ENCODE measurements at places on chromosomes 4 and X.

GRCh38 chr4:177301126-177301639 is 8.5 kb upstream of the NEIL3 start:
- DNase-seq = no peak

DNA sequence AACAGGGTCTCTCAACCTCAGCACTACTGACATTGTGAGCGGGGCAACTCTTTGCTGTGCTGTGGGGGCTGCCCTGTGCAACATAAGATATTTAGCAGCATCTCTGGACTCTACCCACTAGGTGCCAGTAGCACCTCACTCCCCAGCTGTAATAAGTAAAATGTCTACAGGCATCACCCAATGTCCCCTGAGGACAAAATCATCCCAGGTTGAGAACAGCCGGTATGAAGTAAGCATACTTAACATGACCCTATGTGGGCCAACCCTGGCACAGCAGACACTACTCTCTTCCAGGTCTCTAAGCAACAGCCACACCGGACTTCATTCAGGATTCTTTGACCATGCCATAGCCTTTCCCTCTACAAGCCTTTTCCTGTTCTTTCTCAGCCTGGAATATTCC is 10.5 kb upstream of the MGST2 start:
- DNase-seq = no peak

- no peak for DNase-seq
Measured at GRCh38 chrX:53013291-53013690, 35.3 kb upstream of the GPR173 start.

GRCh38 chrX:11733614-11734013 is 24.4 kb upstream of the MSL3 start:
- DNase-seq = no peak

GRCh38 chr4:88859191-88859812 is 161.7 kb upstream of the NAP1L5 start:
- no peak for DNase-seq

GRCh38 chrX:12973561-12974304 is 1.2 kb upstream of the TMSB4X start:
- no peak for DNase-seq

GRCh38 chr4:70533791-70534190 is 15.4 kb downstream of the AMTN start:
- no peak for DNase-seq

DNA sequence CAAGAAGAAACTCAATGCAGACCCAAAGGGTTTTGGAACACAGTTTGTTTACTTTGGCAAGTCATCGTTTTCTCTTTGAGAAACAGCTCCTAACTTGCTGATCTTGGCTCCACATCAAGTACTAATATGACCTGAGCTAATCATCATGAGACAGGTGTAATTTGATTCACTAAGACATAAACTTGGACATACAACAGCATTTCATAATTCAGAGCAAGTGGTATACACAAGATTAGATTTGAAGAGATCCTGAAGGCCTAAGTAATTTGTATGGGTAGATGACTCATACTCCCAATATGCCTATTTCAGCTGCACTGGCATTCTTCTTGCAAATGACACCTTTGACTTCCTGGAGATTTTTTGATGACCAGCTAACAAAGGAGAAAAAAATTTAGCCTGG is 1521.7 kb downstream of the RPA4 start:
- DNase-seq = no peak

GRCh38 chr4:55284331-55284730 is 61.7 kb upstream of the SRD5A3 start:
- no peak for DNase-seq

- DNase-seq = no peak
Measured at GRCh38 chrX:47311932-47312774, 58.2 kb upstream of the ZNF157 start.

DNA sequence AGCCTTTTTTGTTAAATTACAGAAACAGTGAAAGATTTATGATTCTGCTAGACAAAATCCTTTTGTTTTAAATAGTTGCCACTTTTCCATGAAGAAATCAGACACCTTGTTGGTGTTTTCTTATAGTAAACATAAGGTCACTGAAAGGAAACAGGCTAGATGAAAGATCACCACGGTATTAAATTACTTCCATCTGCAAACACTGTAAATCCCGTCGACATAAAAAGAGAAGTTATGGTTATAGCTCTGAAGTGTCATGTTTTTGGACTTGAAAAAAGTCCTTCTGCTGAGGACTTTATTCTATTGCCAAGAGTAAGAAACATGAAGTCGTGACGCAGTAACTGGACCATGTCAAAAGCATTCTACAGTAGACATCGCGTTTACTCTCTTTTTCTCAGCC is 567.6 kb upstream of the SLIT2 start:
- DNase-seq = no peak

DNA sequence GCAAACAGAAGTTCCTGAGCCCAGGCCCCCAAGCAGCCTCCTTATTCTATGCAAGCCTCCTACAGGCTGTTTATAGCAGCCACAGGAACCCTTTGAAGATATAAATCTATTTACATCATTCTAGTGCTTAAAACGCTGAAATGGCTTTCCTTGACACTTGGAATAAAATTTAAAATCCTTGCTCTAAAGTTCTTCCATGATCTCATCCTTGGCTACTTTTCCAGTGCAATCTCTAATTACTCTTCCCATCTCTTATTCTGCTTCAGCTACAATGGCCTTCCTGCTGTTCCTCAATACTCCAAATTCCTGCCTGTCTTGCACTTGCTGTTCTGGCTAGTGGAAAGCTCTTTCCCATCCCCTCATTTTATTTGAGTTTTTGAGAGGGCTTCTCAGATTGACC is 634.2 kb upstream of the NR3C2 start:
- DNase-seq = no peak

DNA sequence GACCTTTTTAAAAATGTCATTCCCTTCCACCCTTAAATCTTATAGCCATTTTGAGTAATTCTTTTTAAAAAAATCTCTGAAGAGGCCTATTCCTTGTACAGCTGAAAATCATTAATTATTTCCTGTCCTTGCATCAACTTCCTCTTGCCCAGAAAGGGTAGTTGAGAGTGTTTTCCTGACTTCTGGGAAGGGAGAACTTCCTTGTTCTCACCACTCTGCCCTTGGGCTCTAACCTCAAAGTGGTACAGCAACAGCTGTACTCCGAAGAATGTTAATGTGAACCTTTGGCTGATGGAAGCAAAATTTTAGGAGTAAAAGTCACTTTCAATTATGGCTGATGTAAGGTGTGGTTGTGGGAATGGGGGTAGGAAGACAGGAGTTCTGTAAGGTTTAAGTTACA is 15.1 kb upstream of the FABP2 start:
- no peak for DNase-seq

GRCh38 chr4:148676344-148676743 is 234.1 kb upstream of the NR3C2 start:
- no peak for DNase-seq

DNA sequence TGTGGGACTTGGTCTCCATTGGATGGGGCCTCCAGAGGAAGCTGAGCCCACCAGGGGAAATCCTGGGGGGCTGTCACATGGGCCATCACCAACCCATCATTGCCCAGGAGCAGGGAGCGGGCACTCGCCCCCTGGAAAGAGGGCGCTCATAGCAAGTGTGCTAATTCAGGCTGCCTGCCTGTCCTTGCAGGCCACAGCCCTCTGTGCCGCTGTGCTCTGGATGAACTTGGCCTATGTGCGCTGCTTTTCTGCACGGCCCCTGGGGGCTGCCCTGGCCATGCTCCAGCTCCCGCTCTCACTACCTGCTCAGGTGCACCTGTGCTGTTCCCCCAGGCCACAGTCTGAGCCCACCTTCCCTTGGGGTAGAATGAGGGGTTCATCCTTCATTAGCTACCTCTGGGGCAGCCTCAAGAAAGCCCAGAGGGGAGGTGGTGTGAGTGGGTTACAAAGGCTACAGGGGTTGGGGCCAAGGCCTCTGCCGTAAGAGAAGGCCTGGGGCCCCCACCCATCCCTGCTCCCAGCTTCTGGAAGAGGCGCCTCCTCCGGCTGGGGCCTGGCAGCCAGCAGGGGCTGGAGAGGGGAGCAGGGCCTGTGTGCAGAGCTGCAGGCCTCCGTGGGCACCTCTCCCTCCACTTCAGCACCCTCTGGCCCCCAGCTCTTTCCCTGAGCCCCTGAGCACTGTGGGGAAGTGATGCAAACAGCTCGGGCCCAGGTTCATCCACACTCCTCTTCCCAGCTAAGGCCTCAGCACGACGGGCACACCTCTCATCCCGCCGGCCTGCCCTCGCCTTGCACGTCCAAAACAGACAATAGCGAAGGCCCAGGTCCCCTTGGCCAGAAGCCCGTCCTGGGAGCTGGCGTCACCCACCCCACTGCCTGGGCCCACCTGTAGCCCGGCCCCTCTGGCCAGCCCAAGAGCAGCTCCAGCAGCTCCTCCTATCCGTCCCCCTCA is 8.9 kb downstream of the CFAP99 start:
- no peak for DNase-seq

DNA sequence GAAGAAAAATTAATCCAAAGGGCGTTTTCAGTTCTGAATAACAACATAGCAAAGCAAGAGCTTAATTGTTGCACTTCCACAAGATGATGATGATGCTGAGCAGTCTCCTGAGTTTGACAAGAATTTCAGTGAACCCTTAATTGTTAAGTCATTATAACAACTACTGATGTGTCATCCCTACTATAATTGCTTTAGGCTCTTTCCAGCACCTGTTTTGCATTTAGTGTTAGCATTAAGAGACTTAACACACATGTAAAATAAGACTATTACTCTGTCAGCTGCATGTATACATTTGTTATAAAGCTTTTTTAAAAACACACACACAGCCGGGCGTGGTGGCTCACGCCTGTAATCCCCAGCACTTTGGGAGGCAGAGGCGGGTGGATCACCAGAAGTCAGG is 37.9 kb upstream of the GALNT7 start:
- no peak for DNase-seq

DNA sequence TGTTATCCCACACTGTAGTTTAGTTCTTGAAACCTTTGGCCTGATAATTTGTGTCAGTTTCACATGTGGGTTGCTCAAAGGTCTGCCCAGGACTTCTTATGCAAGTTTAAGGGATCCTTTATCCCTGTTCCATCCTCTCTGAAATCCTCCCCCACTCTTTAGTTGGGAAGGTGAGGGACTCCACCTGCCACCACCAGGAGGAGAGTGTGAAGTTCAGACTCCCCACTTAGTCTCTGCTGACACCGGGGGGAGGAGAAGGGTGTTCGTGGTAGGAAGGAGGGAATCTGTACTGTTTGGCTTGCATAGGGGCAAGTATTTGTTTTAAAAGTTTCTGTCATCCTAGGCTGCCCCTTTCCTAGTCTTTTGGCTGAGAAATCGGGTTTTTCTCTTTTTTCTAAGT is 211.8 kb downstream of the PPP4R3C start:
- no peak for DNase-seq

DNA sequence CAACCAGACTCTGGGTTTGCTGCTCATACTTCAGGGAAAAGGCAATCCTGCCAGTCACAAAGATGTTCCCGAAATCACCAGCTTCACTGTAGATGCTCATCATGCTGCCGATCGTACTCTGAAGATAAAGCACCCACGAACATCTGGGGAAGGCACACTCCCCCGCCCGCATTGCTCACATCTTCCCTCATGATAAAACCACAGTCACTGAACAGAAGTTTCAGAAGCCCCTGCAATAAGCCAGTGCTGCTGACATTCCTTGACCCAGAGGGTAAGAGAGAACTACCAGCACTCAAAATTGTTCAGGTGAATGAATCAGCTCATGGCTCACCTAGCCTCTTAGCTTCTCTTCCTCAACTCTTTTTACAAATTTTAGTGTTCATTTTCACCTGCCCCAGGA is 43.1 kb downstream of the SRPX2 start:
- no peak for DNase-seq

DNA sequence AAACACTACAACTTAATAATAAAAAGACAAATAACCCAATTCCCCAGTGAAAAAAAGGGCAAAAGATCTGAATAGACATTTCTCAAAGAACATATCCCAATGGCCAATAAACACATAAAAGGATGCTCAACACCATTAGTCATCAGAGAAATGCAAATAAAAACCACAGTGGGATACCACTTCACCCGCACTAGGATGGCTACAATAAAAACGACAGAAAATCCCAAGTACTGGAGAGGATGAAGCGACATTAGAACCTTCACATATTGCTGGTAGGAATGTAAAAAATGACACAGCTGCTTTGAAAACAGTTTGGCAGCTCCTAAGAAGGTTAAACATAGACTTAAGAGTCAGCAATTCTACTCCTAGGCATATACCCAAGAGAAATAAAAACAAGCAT is 140.6 kb upstream of the ARX start:
- no peak for DNase-seq

- no peak for DNase-seq
Measured at GRCh38 chr4:96039803-96040436, 200.0 kb downstream of the PDHA2 start.

- no peak for DNase-seq
Measured at GRCh38 chr4:45475548-45475947, 648.3 kb downstream of the GABRG1 start.

DNA sequence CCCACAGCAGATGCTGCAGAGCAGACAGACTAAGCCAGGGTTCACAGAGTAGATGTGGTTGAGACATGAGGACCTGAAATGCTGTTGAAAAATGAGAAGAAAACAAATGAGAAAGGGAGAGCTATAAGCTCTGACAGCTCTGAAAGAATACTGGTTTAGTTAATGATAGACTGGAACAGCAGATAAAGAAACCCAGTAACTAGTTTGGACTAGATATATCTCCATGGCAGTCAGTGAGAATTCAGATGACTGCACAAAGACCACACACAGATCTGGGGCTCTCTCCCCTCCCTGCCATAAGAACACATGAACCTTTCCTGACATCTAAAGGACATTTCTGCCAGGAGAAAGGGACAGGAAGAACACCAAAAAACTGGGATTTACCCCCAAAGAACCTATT is 8.2 kb downstream of the NAA11 start:
- no peak for DNase-seq

- no peak for DNase-seq
Measured at GRCh38 chr4:38223306-38223705, 263.1 kb downstream of the PTTG2 start.

- DNase-seq = no peak
Measured at GRCh38 chr4:16672421-16672820, 226.0 kb downstream of the LDB2 start.

- DNase-seq = no peak
Measured at GRCh38 chrX:150546711-150547153, 21.7 kb upstream of the MTM1 start.

- no peak for DNase-seq
Measured at GRCh38 chr4:109547394-109547793, 12.7 kb upstream of the MCUB start.

GRCh38 chrX:143472347-143472938 is 44.8 kb downstream of the SPANXN3 start:
- DNase-seq = no peak

- DNase-seq = no peak
Measured at GRCh38 chrX:103404231-103405008, 28.1 kb downstream of the BEX3 start.
